ENCODE measurements at places on chromosomes 12 and 14. TPM values are rescaled to one million over a fixed set of nuclear protein-coding genes. Genes with fewer than 3 reads are reported as not detected.

SART3 gene
- 51.9 TPM for polyA plus RNA-seq

GUCY2C gene
- 0.85 TPM for polyA plus RNA-seq

PSMD9 gene
- polyA plus RNA-seq, result 78.3 TPM

ABCD2 gene
- polyA plus RNA-seq, result 1.5 TPM

ZNF385A gene
- 4.2 TPM for polyA plus RNA-seq

HNF1A gene
- polyA plus RNA-seq, result not detected

ATP2A2 gene
- polyA plus RNA-seq, result 3.5 TPM

HOXC11 gene
- not detected for polyA plus RNA-seq

GALNT8 gene
- 0.48 TPM for polyA plus RNA-seq

CPNE8 gene
- polyA plus RNA-seq, result 0.86 TPM

OR6C68 gene
- polyA plus RNA-seq, result not detected

SLC38A4 gene
- not detected for polyA plus RNA-seq

GLI1 gene
- polyA plus RNA-seq, result 0.18 TPM

SMCO2 gene
- not detected for polyA plus RNA-seq

KLRC3 gene
- not detected for polyA plus RNA-seq

POTEM gene
- not detected for polyA plus RNA-seq

TAS2R13 gene
- polyA plus RNA-seq, result not detected

RIC8B gene
- 4.9 TPM for polyA plus RNA-seq

ANG gene
- polyA plus RNA-seq, result 9.9 TPM

REM2 gene
- polyA plus RNA-seq, result 2.6 TPM

PTPN6 gene
- 1,038 TPM for polyA plus RNA-seq

NRXN3 gene
- polyA plus RNA-seq, result not detected

C3AR1 gene
- 0.53 TPM for polyA plus RNA-seq

FAM181A gene
- not detected for polyA plus RNA-seq

CLEC9A gene
- polyA plus RNA-seq, result not detected

FSCB gene
- not detected for polyA plus RNA-seq

C12orf60 gene
- polyA plus RNA-seq, result 0.70 TPM

VSX2 gene
- not detected for polyA plus RNA-seq
